ENCODE measurements at places on chromosomes 5 and 9. TPM values are rescaled to one million over a fixed set of nuclear protein-coding genes. Genes with fewer than 3 reads are reported as not detected.

DNA sequence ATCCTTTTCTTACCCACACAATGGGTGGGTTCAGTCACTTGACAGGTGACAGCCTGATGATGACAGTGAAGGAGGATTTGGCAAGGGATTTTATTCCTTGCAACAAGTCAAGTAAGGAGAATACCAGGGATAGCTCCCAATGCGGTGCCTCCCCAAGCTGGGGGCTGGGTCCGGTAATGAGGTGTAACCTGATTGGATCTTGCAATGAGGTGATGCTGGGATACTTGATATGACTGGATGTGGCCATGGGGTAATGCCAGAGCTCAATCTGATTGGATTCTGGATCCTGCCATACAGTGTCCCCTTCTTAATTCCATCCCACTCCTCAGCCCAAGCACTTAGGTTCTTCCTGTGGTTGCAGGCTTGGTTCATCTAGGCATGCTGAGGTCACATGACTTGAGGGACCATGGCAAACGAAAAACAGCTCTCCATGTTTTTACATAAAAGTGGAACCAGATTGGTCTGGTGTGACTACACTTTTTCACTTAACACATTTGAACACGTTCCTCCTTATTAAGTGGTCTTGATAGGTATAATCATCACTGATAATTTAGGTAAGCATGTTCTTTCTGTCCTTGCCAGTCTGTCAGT is 181.1 kb downstream of the PDZD2 start:
- DNase-seq = no peak

IRX4 gene
- total RNA-seq = 20.0 TPM

LHX6 gene
- total RNA-seq = 7.6 TPM

DNA sequence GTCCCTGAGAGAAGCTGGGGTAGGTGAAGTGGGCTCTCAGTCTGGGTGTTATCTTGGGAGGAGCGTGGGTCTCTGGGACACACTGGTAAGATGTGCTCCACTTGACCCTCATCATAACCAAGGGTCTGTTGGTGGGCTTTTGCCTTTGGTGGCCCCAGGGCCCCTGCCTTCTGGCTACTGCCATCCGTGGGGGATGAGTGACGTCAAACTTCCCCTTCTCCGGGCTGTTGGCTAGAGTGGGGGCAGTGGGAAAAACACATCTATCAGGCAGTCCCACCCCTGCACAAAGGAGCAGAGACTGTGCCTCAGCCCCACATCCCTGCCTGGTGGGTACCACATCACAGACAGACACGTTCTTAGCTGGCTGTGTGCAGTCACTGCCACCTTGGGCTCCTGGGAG is 35.1 kb downstream of the GADD45G start:
- no peak for DNase-seq

DNA sequence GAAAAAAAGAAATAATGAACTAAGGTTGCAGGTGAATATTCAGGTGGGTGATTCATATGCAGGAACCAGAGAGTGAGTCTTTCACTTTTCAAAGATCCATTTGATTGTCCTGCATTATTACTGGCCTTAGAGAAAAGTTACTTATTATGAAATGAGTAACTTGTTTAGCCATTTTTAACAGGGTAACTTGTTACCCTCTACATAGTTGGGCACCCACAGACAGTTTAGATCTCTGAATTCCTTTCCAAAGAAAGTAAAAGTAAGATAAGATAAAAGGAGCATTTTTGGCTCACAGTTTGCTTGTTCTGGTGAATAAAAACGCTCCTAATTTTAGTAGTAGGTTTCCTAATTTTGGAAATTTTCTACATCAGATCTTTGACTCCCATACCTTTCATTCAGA is 54.1 kb upstream of the DAB2 start:
- DNase-seq = no peak

RAB14 gene
- 64.7 TPM for total RNA-seq

GRCh38 chr5:13303445-13303844 is 641.0 kb downstream of the DNAH5 start:
- no peak for DNase-seq

ASS1 gene
- total RNA-seq = 60.5 TPM

EPB41L4A gene
- total RNA-seq = 20.8 TPM
